ENCODE measurements at places on chromosomes 7 and 10. TPM values are rescaled to one million over a fixed set of nuclear protein-coding genes. Genes with fewer than 3 reads are reported as not detected.
A peak's percentile ranks its signal among the peaks of the same experiment; 100 is the strongest.

- H3K4me1 ChIP-seq: peaks cover 2% of the 10 kb centered on the region
- H3K4me3 ChIP-seq: no peak overlapping the region
- no peak for DNase-seq
- H3K27me3 ChIP-seq: no peaks in the 10 kb centered on the region
Observed at GRCh38 chr7:152338561-152338960, 97.2 kb downstream of the KMT2C start.

Gene CYP3A4
- total RNA-seq: 0.04 TPM

DNA sequence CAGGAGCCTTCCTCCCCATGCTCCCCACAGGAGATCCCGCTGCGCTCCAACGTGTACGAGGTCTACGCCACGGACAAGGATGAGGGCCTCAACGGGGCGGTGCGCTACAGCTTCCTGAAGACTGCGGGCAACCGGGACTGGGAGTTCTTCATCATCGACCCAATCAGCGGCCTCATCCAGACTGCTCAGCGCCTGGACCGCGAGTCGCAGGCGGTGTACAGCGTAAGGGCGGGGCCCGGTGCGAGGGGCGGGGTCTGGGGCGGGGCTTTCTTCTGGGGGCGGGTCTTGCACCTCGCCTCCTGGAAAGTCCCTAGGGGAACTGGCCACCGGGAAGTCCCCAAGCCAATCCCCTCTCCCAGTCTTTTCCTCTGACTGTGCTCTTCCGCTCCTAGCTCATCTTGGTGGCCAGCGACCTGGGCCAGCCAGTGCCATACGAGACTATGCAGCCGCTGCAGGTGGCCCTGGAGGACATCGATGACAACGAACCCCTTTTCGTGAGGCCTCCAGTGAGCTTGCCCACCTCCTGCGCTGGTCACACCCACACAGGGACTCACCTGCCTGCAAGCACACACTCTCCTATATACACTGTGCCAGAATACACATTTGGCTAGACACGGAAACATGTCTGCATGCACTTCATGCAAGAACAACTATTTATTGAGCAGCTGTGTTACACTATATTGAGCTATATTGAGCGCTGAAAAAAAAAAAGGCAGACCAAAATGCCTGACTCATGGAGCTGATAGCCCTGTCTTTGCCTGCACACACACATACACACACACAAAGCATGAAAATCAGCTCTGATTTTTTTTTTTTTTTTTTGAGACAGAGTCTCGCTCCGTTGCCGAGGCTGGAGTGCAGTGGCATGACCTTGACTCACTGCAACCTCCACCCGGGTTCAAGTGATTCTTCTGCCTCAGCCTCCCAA, 32.7 kb upstream of the VSIR start:
- H3K36me3 ChIP-seq: no peaks in the 10 kb centered on the region
- H3K4me3 ChIP-seq: no peak overlapping the region
- H3K27ac ChIP-seq: no peak overlapping the region
- H3K4me1 ChIP-seq: peaks cover 3% of the 10 kb centered on the region

DNA sequence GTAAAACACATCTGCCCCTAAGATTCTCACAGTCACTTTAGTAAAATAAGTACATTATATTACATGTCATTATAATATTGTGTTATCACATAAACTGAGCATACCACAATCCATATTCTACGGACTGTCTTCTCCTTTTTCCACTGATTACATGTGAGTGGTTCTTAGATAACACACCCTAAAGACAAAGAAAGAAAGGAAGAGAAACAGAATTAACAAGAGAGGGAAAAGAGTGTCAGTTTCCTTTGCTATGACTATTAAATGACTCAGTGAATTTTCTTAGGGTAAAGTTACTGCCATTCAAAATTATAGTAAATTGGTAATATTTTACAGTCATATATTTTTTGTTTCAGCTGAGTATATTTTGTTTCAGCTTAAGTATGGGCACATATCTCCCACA, 268.3 kb downstream of the TWIST1 start:
- H3K4me3 ChIP-seq: no peak overlapping the region
- no peak overlapping the region for H3K27ac ChIP-seq
- no peaks in the 10 kb centered on the region for H3K4me1 ChIP-seq
- no peaks in the 10 kb centered on the region for H3K27me3 ChIP-seq
- H3K36me3 ChIP-seq: no peaks in the 10 kb centered on the region
- no peak for DNase-seq

Gene GPRIN2
- 0.13 TPM for total RNA-seq

- H3K27me3 ChIP-seq: no peaks in the 10 kb centered on the region
- H3K4me3 ChIP-seq: no peak overlapping the region
- DNase-seq: no peak
- no peaks in the 10 kb centered on the region for H3K4me1 ChIP-seq
Observed at GRCh38 chr7:66272321-66272720, 67.2 kb downstream of the TPST1 start.

- no peak for DNase-seq
- H3K36me3 ChIP-seq: no peaks in the 10 kb centered on the region
- peaks cover 49% of the 10 kb centered on the region for H3K4me1 ChIP-seq
- no peak overlapping the region for H3K4me3 ChIP-seq
- H3K27ac ChIP-seq: peak overlapping the region; percentile 37
Observed at GRCh38 chr10:3807211-3807927, 22.4 kb upstream of the KLF6 start.

All from muscle of leg (tissue), 16 donors.